ENCODE measurements at places on chromosomes 3 and 15.

DNA sequence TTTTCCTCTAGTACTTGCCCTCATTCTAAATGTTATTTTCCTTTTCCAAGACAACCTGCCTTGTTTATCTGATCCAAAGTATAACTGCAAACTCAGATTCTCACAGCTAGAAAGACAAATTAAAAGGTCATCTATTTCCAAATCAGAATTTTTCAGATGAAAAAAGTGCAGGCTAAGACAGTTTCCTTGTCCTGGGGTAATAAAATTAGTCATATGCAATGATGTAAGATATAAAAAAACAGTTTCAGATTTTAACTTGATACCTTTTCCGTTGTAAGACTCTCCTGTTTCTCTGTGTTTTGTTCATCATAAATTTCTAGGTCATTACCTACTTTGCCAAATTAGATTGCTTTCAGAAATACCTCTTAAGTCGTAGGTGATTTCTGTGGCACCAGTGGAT is 238.4 kb upstream of the PEX5L start:
- no peak for DNase-seq

GRCh38 chr15:63107895-63108546 is 13.6 kb upstream of the LACTB start:
- no peak for DNase-seq

- no peak for DNase-seq
Observed at GRCh38 chr15:69615736-69616135, 163.1 kb downstream of the RPLP1 start.

GRCh38 chr3:11510356-11510755 is 133.4 kb downstream of the VGLL4 start:
- no peak for DNase-seq

DNA sequence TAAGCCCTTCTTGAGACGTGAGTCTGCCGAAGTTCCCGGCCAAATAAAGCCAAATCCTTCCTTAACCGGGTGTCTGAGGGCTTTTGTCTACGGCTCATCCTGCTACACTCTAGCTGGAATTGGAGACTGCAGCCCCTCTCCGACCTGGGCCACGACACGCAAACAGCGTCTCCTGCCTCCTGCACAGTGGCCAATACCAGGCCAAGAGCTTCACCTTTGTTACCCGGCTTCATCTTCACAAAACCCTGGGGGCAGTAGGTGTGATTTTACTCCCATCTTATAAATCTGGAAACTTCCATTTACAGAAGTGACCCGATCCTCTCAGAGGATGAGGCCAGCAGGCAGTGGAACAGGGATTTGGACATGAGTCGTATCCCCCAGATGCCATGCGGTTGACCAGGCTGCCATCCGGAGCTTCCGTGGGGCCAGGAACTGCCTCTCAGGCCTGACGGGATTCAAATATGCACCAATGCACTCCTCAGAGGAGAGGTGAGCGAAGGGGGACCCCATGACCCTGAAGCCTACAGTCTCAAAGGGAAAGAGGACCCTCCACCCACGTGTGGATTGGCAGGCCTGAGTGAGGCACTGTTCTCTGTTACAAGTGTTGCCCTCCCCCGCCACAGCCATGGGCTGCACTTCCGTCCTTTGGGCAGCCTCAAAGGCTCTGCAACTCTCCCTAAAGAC is 53.2 kb upstream of the KLF13 start:
- DNase-seq = no peak

DNA sequence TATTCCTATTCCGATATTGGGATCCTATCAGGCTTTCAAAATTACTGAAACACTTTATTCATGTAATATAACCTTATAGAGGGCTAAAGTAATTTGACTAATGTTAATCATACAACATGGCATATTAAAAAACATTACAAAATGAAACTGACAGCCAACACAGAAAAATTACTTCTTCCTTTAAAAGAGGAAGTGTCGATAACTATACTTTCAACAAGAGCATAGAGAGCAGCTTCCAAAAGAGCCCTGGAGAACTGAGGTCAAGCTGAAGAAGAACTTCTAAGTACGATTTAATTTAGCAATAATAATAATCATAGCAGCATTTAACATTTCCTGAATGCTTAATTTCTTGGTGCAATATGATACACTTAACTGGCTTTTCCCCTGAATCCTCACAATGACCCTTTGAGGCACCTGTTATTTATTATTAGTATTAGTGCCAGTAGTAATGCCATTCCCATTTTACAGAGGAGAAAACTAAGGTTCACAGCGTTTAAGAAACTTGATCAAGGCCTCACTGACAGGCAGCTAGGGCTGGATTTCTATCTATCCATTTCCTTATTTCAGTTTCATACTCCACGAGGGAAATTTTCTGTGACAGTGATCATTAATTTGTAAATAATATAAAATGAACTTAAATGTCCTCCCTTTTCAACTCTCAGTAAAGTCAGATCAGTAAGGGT is 181.6 kb downstream of the CFAP20DC start:
- DNase-seq = no peak

GRCh38 chr15:63892794-63893441 is 59.2 kb upstream of the HERC1 start:
- peak; percentile 86 for DNase-seq

DNA sequence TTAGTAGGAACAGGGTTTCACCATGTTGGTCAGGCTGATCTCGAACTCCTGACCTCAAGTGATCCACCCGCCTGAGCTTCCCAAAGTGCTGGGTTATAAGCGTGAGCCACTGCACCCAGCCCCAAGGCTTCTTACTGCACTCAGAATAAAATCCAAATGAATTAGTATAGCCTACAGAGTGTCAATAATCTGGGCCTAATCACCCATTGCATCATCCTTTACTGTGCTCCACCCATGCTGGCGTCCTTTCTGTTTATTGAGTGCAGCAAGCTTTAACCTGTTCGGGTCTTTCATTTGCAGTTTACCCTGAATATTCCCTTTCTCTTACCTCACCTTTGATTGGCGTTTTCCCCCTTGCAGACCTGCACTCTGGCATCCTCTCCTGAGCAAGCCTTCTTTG is 77.7 kb downstream of the CEP63 start:
- DNase-seq = no peak

- no peak for DNase-seq
Observed at GRCh38 chr15:43270113-43270665, 3.5 kb upstream of the TGM5 start.
